ENCODE measurements at places on chromosomes 11 and 22. TPM values are rescaled to one million over a fixed set of nuclear protein-coding genes. Genes with fewer than 3 reads are reported as not detected.

GRCh38 chr11:124798991-124799347, 1.2 kb downstream of the MSANTD2 start:
- peak; percentile 39 for DNase-seq

DNA sequence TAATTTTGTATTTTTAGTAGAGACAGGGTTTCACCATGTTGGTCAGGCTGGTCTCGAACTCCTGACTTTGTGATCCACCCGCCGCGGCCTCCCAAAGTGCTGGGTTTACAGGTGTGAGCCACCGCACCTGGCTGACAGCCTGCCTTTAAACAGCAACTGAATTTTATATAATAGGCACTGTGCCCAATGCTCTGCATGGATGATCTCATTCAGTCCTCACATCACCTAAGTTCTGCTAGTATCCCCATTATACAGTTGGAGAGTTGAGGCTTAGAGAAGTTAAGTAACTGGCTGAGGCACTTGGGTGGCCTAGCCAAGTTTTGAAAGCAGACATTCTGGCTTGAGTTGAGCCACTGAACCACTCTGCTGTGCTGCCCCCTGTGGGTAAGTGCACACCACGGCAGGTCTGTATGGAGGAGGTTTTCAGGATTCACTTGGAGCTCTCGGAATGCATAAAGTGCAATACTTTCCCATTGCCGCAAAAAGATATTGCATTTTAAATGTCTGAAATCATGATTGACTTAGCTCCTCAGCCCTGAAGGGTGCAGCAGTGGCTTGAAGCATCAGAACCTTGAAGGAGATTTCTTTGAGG, 112.4 kb downstream of the LDLRAD3 start:
- no peak for DNase-seq

- DNase-seq, result no peak
Observed at GRCh38 chr11:94876222-94876621, 97.1 kb downstream of the CWC15 start.

DNA sequence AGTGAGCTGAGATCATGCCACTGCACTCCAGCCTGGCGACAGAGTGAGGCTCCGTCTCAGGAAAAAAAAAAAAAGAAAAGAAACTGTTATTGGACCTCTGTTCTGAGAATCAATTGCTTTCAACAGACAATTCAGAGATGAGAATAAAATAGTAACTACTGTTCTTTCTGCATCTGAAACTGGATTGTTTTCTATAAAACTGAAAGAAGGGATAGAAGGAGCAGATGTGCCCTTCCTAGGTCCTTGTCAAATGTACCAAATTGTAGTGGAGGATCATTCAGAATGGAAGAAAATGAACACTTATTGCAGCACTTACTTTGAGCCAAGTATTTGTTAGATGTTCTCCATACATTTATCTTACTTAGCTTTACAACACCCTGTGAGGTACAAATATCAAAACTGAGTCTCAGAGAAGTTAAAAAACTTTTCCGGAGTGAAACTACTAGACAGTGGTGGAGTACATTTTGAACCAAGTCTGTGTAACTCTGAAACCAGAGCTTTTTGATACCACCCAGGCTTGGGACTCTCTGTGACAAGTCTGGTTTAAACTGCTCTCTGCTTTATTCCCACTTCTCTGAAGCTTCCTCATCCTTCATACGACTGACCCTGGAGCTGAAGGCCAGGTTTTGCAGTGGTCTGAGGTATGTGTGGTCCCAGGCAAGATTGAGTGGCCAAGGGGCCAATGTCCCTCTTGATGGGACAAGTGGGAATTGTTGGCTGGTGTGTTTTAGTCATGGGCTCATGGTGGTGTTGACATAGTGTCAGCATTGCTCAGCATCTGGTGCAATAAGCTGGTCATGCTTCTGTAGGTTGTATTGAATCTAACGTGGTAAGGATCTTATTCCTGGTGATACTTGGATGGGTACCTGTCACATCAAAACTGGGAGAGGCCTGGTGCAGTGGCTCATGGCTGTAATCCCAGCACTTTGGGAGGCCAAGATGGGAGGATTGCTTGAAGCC, 48.2 kb upstream of the CCDC134 start:
- DNase-seq, result no peak

GRCh38 chr11:131666617-131667016, 296.2 kb downstream of the NTM start:
- no peak for DNase-seq

DNA sequence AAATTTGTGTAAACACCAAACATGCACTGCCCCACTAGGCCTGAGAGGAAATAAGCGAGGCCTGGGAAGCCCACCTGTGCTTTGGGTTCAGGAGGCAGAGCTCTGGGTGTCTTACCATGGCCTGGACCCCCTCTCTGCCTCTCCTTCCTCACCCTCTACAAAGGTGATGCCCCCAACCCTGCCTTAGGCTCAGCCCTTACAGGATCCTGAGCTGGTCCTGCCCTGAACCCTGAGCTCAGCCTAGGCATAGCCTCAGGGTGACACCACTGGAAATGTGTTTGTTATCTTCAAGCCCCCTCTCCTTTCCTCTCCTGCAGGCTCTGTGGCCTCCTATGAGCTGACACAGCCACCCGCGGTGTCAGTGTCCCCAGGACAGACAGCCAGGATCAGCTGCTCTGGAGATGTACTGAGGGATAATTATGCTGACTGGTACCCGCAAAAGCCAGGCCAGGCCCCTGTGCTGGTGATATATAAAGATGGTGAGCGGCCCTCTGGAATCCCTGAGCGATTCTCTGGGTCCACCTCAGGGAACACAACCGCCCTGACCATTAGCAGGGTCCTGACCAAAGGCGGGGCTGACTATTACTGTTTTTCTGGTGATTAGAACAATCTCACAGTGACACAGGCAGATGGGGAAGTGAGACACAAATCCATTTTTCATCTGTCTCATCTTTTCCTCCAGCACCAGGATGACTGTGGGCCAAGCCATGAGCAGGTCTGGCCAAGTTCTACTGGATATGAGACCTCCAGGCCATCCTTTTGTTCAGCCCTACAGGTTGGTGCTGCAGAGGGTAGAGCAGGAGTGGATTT, 117.8 kb downstream of the GGTLC2 start:
- DNase-seq, result peak; percentile 28

Gene TMEM191B
- total RNA-seq, result not detected
